HCT116 (cell line): ENCODE measurements at places on chromosomes 3 and 15.

DNA sequence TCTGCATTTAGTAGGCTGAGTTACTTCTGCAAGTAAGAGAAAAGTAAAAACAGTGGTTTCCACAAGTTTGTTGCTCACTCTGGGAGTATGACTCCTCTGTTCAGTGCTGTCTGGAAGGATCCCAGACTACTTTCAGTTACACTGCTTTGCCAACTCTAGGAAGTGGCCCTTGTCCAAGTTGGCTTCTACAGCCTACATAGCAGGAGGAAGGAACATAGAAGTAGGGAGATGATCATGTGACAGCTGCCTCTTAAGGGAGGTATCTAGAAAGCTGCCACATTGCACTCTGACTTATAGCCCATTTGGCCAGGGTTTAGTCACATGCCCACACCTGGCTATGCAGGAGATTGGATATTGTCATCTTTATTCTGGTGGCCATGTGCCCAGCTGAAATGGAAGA is 298.1 kb downstream of the NSUN3 start:
- DNase-seq = no peak

DNA sequence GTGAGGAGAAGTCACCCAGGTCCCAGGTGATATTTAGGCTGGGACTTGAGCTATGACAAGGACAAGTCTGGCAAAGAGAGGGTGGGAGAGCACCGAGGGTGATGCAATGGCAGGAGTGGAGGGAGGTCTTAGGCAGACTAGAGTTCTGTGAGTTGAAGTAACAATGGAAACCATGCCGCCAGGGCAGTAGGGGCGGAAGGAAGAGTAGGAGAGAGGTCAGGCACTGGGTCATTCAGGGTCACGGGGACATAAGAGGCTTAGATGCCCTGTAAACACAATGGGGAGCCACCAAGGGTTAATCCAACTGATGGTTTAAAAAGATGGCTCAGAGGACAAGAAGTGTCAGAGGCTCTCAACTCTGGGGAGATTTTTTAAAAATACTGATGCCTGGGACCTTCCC is 199.7 kb upstream of the LRTM1 start:
- DNase-seq = no peak

GRCh38 chr3:152419748-152420147 is 151.0 kb downstream of the MBNL1 start:
- no peak for DNase-seq

DNA sequence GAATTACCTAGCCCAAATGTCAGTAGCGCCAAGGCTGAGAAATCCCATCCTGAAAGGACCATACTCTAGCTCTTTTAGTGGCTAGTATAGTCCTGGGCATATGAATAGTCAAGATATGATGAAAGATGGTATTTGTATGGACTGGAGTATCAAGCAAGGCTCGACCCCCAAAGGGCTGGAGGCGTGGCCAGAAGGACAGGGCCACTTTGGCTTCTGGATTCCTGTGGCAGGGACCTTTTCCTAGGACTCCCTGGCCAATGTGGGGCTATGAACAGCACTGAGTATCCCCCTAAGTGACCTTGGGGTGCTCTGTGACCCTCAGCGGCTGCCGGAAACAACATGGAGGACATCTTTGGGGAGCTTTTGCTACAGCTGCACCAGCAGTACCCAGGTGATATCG is 6.0 kb downstream of the MPI start:
- DNase-seq = no peak

DNA sequence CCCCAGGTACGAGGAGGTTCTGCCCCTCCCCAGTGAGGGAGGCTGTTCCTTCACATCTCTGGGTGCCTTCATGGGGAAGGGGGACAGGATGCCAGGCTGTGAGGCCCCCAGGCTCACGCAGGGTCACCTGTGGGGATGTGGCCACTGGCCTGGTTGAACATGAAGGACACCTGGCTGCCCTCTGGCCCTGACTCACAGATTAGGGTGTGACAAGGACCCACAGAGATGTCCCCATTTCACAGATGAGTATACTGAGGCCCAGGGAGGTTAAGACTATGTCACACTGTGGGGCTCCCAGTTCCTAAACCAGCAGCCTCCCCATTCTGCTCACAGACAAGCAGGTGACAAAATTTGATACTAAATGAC is 42.4 kb downstream of the PCSK6 start:
- DNase-seq = no peak

DNA sequence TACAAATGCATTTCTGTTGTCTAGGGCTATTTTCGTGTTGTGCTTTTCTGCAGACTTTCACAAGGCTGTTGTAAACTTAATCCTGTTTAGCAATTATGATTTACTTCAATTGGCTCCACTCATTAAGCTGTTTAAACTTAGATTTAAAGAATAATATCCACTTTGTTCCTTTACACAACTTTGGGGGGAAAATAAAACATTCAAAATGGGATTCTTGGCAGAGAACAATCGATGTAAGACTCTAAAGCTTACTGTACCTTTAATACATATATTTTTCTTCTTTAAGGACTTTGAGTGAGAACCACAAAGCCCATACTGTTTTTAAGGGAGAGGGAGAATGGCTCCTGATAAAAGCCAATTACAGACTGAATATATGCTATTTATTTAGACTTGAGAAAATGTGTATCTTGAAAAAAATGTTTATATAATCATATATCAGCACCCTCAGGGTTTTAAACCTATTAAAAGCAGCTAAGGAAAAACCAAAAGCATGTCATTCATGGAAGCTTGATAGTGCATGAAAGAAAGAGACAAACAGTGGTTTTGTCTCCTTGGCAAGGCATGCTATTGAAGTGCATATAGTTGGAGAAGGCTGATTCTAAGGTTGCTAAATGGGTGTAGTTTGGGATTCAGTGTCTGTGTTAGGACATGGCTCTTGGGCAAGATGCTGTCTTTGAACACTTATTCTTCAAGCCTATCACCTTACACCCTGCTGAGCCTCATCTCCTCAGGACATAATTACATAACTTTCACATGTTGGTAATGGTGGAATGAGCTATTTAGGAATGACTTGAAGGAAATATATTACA is 293.4 kb upstream of the TBC1D5 start:
- no peak for DNase-seq

DNA sequence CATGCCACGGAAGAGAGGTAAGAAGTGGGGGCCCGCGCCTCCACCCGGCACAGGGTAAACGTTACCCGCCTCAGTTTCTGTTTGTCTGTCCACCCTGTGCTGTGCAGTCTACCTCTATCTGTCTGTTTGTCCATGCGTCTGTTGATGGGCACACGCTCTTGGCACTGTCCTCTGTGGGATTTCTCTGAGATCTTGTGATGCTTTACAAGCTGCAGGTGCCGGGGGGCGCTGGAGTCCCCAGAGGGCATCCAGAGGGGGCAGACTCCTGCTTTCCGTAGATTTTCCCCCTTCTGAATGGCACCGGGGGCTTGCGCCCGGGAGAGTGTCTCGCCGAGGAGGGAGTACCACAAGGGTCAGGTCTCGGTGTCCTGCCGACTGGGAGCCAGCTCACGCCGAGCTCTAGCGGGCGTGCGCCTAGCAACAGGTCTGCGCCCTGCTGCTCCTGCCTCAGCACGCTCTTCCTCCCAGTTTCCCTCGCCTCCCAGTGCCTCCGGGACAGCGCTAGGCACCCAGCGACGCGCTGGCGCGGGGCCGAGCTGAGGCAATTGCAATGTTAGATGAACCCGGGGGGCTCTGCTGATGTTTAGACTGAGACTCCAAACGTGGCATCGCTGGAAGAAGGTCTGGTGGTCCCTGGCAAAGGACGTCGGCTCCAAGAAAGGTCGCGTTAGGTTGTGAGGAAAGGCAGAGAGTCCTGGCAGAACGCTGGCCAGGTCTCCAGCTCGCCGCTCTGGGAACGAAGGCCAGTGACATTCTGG is 667 bp downstream of the CEMIP start:
- no peak for DNase-seq

- peak; percentile 38 for DNase-seq
Observed at GRCh38 chr3:194381460-194381875, 11.9 kb upstream of the LRRC15 start.

- no peak for DNase-seq
Observed at GRCh38 chr15:95687061-95687460, 643.4 kb upstream of the NR2F2 start.

DNA sequence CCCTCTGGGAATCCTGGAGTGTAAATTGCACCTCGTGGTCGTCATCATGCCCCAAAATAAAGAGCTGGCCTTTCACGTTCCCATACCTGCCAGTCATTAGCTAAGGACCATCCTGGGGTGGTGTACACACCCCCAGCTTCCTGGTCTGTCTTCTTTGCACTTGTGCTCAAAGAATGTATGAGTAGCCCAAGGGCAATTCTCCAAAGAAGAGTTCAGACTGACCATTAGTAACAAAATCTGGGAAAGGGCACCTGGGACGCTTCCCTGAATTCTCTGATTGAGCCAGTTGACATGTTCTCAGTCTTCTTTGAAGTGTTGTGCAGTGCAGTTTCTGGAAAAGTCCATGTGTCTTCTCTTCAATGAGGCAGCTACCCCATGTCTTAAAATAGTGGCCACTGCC is 34.8 kb downstream of the FAM3D start:
- DNase-seq = no peak

GRCh38 chr15:101198800-101199199 is 53.0 kb downstream of the CHSY1 start:
- DNase-seq = no peak

GRCh38 chr15:70114221-70114620 is 16.5 kb upstream of the TLE3 start:
- DNase-seq = no peak

GRCh38 chr3:12265508-12265907 is 23.4 kb upstream of the PPARG start:
- no peak for DNase-seq

GRCh38 chr3:185365291-185366073 is 2.5 kb downstream of the MAP3K13 start:
- DNase-seq = no peak
